Stimulated activated CD4-positive, alpha-beta T cell treated with anti-CD3 and anti-CD28 coated beads, Interleukin-1b, Interleukin-23, amount 100 ng/mL, for 1 hour (primary cell): ENCODE measurements at places on chromosomes 7 and 10.

DNA sequence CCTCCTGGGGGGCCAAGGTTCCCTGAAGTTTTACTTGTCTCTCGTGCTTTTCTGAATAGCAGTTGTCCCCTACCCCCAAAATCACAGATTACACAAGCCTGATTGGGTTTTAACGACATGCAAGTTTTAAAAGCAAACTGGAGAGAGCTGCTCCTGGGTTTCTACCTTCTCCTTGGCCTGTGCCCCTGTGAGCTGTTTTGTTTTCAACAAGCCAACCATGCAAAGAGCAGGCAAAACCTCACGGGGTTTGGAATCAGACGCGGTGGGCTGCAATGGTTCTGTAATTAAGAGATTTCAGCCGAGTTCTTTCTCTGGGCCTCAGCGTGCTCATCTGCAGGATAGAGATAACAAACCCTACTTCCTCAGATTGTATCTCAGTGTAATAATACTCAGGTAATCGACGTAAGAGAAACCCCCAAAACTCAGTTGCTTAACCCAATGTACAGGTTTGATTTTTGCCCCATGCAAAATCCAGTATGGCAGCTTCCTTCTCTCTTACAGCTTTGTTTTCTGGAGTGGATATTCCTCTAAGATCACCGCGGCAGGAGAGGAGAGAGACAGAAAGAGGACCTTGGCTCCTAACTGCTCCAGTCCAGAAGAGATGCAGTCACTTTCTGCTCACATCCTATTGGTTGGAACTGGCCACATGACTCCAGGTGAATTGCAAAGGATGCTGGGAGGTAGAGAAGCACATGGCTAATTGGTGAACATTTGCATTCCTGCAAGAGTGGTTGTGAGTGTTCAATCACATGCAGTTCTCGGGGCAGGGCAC lies 42.0 kb downstream of the MYL10 start:
- no peak for DNase-seq

DNA sequence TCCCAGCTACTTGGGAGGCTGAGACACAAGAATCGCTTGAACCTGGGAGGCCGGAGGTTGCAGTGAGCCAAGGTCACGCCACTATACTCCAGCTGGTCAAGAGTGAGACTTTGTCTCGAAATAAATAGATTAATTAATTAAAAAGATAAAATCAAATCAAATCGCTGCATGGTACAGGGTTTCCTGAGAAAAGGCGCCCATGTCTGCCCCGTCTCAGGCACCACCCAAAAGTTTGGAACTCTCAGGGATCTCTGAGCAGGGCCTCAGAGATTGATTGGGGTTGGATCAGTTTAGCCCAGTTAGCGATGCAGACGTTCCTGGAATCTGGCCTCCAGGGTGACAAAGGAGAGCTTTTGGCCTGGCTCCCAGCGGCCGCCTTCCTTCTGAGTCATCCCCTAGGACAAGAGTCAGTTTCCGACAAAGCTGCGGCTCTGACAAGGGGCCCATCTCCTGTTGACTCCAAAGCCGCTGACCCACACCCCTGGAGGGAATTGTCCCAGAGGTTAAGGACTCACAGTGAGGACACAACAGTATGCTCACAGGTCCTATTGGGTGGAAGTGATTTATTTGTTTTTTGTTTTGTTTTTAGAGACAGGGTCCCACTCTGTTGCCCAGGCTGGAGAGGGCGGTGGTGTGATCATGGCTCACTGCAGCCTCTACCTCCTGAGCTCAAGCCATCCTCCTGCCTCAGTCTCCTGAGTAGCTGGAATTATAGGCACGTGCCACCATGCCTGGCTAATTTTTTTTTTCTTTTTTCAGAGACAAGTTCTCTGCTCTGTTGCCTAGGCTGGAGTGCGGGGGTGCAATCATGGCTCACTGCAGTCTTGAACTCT lies 6.8 kb downstream of the ORAI2 start:
- DNase-seq: no peak

DNA sequence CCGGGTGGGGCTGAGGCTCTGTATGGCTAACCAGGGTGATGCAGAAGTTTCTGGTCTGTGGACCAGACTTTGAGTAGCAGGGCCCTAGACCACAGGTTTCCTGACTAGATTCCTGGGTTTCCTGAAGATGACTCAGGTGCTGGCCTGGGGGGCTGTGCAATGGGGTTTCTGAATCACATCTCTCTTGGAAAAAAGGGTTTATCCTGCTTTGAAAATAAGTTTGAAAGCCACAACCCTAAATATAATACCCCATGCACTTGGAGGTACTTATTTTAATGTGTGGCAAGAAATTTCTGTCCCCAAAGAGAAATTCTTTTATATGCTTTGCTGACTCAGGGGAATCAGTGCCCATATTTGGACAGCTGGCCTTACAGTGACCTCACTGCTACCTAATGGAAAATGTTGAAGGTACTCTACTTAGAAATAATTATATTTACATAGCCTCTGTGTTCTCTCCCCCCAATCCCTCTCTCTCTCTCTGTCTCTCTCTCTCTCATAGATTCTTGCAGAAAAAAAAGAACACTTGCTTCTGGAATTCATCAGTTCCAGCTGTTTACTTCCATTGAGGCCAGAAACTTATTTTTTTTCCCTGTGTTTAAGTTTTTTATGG lies 184.4 kb upstream of the LYZL2 start:
- no peak for DNase-seq

DNA sequence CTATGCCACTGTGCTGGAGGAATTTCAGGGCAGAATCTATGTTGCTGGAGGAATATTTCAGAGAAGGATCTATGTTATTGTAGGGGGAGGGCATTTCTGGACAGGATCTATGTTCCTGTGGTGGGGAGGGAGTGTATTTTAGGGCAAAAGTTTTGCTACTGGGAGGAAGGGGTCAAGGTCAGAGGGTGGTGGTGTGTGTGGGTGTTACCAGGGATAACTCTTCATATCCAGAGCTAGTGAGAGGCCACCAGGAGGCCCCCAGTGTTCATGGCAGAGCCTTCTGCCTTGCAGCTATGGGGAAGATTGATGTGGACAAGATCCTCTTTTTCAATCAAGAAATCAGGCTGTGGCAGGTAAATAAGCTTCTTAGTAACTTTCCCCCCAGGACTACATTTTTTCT lies 2.0 kb upstream of the STRA8 start:
- DNase-seq: no peak

DNA sequence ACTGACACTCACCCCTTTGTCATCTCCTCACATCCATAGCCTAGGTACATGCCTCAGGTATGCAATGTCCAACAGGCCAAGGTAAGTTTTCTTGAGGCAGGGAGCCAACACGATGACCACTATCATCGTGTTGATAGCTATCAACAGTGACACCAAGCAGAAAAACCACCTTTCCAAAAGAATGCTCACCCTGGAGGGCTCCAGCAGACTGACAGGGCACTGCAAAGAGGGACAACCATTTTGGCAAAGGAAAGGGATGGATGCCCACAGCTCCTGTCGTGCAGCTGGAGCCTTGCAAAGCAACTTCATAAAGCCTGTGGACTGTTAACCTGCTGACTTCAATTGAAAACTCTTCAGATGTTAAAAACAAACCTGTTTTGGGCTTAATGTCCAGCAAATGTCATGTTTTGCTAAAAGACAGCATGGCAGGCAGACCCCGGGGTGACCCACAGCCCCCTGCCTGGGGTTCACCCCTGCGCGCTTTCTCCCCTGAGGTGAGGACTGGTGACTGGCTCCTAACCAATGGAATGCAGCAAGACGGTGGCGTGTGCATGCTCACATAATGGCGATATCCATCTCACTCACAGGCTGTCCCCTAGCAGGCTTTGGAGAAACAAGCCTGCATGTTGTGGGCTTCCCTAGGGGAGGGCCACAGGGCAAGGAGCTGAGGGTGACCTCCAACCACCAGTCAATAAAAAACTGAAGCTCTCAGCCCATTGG lies 293.8 kb downstream of the TCERG1L start:
- DNase-seq: no peak

GRCh38 chr10:13146379-13146778 lies 15.0 kb upstream of the MCM10 start:
- DNase-seq: no peak
